ENCODE measurements at places on chromosomes 2 and 18.

GRCh38 chr2:3517948-3518495 lies 1.3 kb downstream of the ADI1 start:
- DNase-seq: no peak

- DNase-seq: no peak
Measured at GRCh38 chr2:138223319-138223718, 259.0 kb downstream of the HNMT start.

- no peak for DNase-seq
Measured at GRCh38 chr18:3089579-3089978, 76.6 kb upstream of the LPIN2 start.

GRCh38 chr18:52607985-52608384 lies 268.0 kb downstream of the DCC start:
- no peak for DNase-seq

GRCh38 chr2:10873790-10874437 lies 37.8 kb upstream of the KCNF1 start:
- DNase-seq: no peak

- DNase-seq: no peak
Measured at GRCh38 chr18:36757991-36758390, 70.8 kb downstream of the TPGS2 start.

- no peak for DNase-seq
Measured at GRCh38 chr2:174587579-174587978, 10.0 kb downstream of the WIPF1 start.

DNA sequence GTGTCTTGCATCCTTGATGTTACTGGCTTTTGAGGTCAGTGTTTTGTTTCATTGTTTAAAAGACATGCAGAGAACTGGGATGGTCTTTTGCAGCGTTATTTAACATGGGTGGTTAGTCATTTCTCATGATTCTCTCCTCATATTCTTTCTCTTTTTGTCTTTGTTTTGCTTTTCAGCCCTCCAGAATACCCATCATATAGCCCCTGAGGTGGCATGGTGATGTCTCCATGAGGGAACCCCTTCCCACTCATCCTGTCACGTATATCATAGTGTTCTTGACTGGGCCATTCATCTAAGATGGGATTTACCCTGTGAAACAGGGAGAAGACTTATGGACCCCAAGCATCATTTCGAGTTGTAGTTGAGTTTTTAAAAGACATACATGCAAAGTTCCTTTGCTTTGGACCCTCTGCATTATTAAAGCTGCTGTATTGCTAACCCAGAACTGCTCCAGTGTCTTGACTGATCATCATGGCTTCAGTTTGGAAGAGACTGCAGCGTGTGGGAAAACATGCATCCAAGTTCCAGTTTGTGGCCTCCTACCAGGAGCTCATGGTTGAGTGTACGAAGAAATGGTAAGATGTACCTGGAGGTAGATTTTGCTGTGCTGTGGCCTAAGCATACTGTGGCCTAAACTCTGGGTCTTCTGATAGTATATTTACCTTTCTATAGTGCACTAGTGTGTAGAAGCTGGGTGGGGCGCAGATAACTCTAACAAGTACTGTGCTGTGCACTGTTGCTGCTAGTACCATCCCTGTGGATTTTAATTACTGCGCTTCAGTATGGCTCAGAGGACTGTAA lies 1.4 kb downstream of the EHBP1 start:
- no peak for DNase-seq

DNA sequence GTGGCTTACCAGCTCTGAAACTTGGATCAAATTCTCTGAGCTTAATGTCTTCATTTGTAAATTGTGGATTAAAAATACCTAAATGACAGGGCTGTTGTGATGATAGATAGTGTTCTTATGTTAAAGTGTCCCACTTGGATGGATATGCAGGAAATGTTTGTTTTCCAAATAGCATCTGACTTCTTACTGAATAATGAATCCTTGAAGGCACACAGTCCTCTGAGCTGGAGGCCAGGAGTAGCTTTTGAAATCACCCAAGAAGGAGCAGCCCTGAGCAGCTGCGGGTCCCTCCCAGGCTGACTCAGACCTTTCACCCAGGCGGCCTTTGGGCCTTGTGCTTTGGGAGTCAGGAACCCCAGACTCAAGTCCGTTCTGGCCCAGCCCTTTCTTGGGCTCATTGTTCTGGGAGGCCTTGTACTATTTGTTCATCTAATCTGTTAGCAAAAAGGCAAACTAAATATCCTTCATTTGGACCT lies 173.0 kb upstream of the GATA6 start:
- no peak for DNase-seq

DNA sequence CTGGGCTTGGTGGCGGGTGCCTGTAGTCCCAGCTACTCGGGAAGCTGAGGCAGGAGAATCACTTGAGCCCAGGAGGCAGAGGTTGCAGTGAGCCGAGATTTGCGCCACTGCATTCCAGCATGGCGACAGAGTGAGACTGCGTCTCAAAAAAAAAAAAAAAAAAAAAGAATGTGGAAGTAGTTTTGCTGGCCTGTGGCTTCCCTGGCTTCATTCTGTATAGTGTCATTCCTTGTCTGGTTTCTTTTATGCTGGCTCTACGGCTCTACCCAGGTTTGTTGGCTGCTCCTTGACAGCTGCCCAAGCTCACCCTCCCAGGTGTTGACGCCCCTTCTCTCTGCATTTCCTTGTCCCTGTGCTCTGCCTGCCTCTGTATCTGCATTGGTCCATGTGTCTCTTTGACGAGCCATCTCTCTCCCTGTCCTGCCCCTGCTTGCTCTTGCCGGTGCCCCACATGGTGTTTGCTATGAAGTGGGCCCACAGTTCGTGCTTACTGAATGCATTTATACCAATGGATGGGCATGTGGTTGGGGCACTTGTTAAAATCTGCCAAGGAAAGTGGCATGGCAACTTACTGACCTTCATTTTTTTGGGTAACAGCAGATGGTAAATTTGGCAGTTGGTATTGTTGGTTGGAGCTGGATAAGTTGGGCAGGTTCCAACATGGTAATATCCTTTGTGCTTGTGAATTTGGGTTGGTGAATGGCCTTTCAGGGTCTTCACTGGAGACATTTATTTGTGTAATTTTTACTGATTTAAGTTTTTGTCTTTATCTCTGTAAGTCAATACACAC lies 113.9 kb downstream of the MAP4K4 start:
- DNase-seq: no peak

- DNase-seq: no peak
Measured at GRCh38 chr2:145344076-145344724, 824.3 kb upstream of the ZEB2 start.

DNA sequence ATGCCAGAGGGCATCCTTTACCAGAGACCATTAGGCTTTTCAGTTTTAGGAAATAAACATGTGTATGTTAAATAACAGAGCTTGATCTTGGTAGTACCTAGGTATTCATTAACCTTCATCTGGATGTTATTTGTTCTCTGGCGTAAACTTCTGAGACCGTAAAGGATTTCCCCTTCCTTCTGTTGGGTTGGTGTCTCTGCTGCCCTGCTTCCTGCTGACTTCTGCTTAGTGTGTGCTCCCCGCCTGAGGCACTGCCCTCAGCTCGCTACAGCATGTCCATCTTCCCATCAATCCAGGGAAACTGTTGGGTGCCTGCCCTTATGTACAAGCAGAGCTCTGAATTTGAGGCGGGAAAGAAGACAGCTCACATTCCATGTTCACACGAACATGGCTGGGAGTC lies 177.9 kb downstream of the TPGS2 start:
- no peak for DNase-seq

- no peak for DNase-seq
Measured at GRCh38 chr2:209114588-209115240, 309.1 kb upstream of the MAP2 start.

- no peak for DNase-seq
Measured at GRCh38 chr18:52403291-52404021, 63.5 kb downstream of the DCC start.

DNA sequence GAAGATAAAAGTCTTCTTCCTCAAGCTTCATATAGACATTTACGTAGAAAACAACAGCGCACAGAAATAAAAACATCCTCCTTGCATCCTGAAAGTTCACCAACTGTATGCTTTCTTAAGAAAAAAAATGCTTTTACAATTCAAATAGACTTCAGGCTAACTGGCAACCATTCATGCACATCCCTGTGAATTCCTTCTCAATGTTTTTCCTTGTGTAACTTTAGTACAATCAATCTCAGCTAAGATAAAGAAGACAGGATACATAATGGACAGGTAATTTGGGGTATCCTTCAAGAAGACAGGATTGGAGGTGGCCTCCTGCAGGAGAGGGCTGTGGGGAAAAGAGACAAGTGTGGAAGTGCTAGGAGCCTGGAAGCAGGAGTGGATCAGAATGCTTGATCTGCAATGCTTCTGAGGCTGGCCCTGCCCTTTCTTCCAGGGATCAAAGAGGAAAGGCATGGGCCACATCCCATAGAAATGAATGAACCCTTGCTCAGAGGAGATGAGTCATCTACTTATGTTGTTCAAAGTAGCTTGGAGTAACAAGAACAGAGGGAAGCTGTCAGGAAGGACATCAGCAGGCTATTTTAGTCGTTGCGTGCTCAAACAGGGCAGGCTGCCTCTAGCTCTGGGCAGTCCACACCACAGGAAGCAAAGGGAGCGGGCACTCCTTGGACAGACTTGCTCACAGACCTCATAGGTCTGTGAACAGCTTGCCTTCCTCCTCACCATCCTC lies 126.6 kb downstream of the TMEM131 start:
- no peak for DNase-seq

DNA sequence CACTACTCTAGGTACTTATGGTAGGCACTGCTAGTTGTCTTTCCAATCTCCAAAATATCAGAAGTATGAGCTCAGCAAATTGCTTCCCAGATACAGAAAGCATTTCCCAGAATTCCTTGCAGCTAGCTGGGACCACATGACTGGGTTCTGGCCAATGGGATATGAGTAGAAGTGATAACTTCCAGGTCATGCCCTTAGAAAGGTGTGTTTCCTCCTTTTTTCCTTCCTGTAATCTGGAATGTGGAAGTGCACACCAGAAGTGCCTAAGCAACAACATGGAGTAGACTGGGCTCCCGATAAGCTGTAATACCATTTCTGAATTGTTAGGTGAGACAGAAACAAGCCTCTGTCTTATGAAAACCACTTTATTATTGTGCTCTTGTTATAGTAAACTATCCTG lies 279.8 kb downstream of the ZNF385B start:
- no peak for DNase-seq

GRCh38 chr18:45557779-45558178 lies 57.5 kb upstream of the SLC14A2 start:
- no peak for DNase-seq

DNA sequence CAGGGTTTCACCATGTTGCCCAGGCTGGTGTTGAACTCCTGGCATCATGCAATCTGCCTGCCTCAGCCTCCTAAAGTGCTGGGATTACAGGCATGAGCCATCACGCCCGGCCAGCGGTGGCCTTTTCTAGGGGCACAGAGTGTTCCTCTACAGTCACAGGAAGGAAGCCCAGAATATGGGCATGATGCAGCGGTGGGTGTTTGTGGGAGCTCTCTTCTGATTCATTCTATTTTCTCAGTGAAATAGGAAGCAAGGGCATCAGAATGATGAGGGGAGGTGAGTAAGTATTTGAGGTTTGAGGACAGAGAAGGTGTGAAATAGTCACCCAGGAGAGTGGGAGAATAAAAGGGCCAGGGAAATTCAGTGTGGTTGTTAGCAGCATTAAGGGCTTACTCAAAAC lies 70.3 kb upstream of the PSME4 start:
- DNase-seq: peak; percentile 75

GRCh38 chr2:238784671-238785527 lies 63.0 kb upstream of the TWIST2 start:
- peak; percentile 63 for DNase-seq

DNA sequence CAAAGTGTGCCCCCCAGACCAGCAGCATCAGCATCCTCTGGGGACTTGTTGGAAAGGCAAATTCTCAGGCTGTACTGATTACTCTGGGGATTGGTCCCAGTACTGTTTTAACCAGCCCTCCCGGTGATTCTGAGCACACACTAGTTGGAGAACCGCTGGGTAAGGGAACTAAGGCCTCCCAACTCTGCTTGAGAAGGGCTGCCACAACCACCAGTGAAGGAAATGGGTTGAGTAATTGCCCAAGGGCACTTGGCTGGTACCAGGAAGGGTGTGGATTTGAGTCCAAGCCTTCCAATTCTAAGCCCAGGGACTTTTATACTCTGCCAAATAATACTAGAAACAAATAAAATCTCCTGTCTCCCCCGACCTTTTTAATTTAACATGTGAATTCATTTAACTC lies 219.9 kb downstream of the SETBP1 start:
- DNase-seq: no peak

Measured in activated naive CD8-positive, alpha-beta T cell treated with anti-CD3 and anti-CD28 coated beads, Interleukin-2, amount 50 U/mL, for 24 hours (primary cell).